Pancreas (tissue), 10 donors: ENCODE measurements at places on chromosomes 4 and X. TPM values are rescaled to one million over a fixed set of nuclear protein-coding genes. Genes with fewer than 3 reads are reported as not detected.

The ACE2 gene
- polyA plus RNA-seq, result 2.6 TPM

The STOX2 gene
- 3.5 TPM for polyA plus RNA-seq

The PHEX gene
- polyA plus RNA-seq, result 0.07 TPM

The SSX3 gene
- polyA plus RNA-seq, result not detected

The PRMT9 gene
- polyA plus RNA-seq, result 6.4 TPM

The GAGE13 gene
- not detected for polyA plus RNA-seq

The FRMD7 gene
- polyA plus RNA-seq, result not detected

The ZCCHC18 gene
- polyA plus RNA-seq, result 1.2 TPM

The GSPT2 gene
- polyA plus RNA-seq, result 1.6 TPM

The SSX2B gene
- polyA plus RNA-seq, result not detected

The DSPP gene
- polyA plus RNA-seq, result not detected

The GABRQ gene
- polyA plus RNA-seq, result not detected

The SPIN2A gene
- polyA plus RNA-seq, result 0.68 TPM

The RIPPLY1 gene
- not detected for polyA plus RNA-seq

The BEX1 gene
- 52.1 TPM for polyA plus RNA-seq

The PRKG2 gene
- 0.68 TPM for polyA plus RNA-seq

The TAF7L gene
- polyA plus RNA-seq, result not detected

The LNX1 gene
- polyA plus RNA-seq, result 6.1 TPM

The NPNT gene
- 48.6 TPM for polyA plus RNA-seq

The PPP4R3C gene
- not detected for polyA plus RNA-seq

The PCDH11X gene
- 0.02 TPM for polyA plus RNA-seq

The UGT2A1 gene
- polyA plus RNA-seq, result not detected

The FAM241A gene
- polyA plus RNA-seq, result 1.4 TPM

The ARX gene
- polyA plus RNA-seq, result 9.6 TPM

The MAGED4 gene
- polyA plus RNA-seq, result 6.3 TPM

The SSX7 gene
- polyA plus RNA-seq, result not detected

The CCKAR gene
- not detected for polyA plus RNA-seq

The WDR17 gene
- 0.68 TPM for polyA plus RNA-seq

The BTC gene
- 3.7 TPM for polyA plus RNA-seq

The SYP gene
- polyA plus RNA-seq, result 13.4 TPM

The NDST4 gene
- not detected for polyA plus RNA-seq

The PFKFB1 gene
- 1.4 TPM for polyA plus RNA-seq

The PDZD4 gene
- polyA plus RNA-seq, result 8.4 TPM

The HPGDS gene
- polyA plus RNA-seq, result 0.57 TPM

The PSAPL1 gene
- not detected for polyA plus RNA-seq

The TGIF2LX gene
- not detected for polyA plus RNA-seq

The NEUROG2 gene
- not detected for polyA plus RNA-seq

The FAT1 gene
- polyA plus RNA-seq, result 26.6 TPM

The FGFBP1 gene
- 0.26 TPM for polyA plus RNA-seq

The ZNF141 gene
- 2.8 TPM for polyA plus RNA-seq

The ZMAT1 gene
- polyA plus RNA-seq, result 26.7 TPM

The SMC1A gene
- polyA plus RNA-seq, result 6.8 TPM

The HSFX4 gene
- polyA plus RNA-seq, result not detected

The KLB gene
- polyA plus RNA-seq, result 0.94 TPM

The FAM47E gene
- polyA plus RNA-seq, result 13.1 TPM

The ASB12 gene
- 0.15 TPM for polyA plus RNA-seq
